ENCODE measurements at places on chromosomes 2 and 18. TPM values are rescaled to one million over a fixed set of nuclear protein-coding genes. Genes with fewer than 3 reads are reported as not detected.
A peak's percentile ranks its signal among the peaks of the same experiment; 100 is the strongest.

- DNase-seq, result no peak
Observed at GRCh38 chr18:63199743-63200241, 119.8 kb downstream of the BCL2 start.

GRCh38 chr18:2985628-2986027 lies 27.3 kb downstream of the LPIN2 start:
- no peak for DNase-seq

GRCh38 chr2:66596256-66596655 lies 161.3 kb downstream of the MEIS1 start:
- DNase-seq, result peak; percentile 70

- DNase-seq, result no peak
Observed at GRCh38 chr2:173090276-173090877, 14.7 kb downstream of the MAP3K20 start.

Gene KLHL30
- total RNA-seq, result under 0.01 TPM

GRCh38 chr2:240767341-240767740 lies 52.7 kb downstream of the KIF1A start:
- DNase-seq, result no peak

Gene TCF7L1
- 2.5 TPM for total RNA-seq

GRCh38 chr18:61583548-61583947 lies 250.3 kb downstream of the CDH20 start:
- DNase-seq, result no peak

- DNase-seq, result no peak
Observed at GRCh38 chr2:193482557-193482956, 1287.8 kb upstream of the TMEFF2 start.

DNA sequence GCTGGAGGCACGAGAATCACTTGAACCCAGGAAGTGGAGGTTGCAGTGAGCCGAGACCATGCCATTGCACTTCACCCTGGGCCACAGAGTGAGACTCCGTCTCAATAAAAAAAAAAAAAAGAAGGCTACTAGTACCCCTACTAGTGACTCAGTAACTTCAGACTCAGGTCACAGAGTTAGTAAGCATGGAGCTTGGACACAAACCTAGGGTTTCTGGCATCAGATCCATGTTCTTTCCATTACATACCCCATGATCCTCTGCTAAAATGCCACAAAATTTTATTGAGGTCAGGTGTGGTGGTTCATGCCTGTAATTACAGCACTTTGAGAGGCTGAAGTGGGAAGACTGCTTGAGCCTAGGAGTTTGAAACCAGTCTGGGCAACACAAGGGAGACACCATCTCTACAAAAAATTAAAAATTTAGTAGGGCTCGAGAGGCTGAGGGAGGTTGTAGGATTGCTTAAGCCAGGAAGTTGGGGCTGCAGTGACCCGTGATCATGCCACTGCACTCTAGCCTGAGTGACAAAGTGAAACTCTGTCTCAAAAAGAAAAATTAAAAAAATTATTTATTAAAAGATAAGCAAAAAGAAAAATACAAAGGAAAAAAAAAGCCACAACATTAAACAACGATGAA lies 45.1 kb downstream of the DHX57 start:
- DNase-seq, result no peak

GRCh38 chr2:200193331-200193730 lies 113.2 kb upstream of the SPATS2L start:
- DNase-seq, result no peak

DNA sequence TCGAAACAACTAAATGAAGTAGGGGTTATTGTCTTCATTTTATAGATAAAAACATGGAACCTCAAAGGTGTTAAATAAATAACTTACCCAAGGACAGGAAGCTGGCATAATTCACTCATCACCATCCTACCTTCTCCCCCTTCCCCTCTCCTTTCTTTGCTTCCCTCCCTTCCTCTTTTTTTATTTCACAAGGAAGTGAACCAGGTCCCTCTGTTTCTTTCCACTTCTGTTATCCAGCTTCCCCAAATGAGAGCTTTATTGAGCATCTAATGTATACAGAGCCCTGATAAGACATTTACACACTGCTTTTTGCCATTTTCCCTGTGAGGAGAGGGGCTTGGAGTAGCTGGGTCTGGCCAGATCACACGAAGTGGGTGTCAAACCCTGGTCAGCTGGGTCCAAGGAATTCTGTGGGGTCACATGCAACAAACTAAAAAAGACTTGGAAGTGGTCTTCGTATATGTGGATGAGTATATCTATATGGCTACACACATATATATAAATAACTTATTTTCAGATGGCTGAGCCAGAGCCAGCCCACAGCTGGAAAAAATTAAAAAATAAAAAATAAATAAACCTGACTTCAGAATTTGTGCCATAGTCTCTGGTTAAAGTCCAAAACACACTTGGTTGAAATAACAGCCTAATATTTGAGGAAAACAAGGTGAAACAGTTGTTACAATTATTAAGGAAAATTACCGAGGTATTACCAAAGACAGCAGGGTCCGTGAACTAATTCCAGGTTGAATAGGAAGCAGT lies 49.3 kb upstream of the FOSL2 start:
- peak; percentile 65 for DNase-seq

- DNase-seq, result no peak
Observed at GRCh38 chr2:102286041-102286440, 25.3 kb upstream of the IL1RL1 start.

Gene SERPINB11
- not detected for total RNA-seq

Gene REEP1
- total RNA-seq, result 0.36 TPM

- no peak for DNase-seq
Observed at GRCh38 chr2:168608796-168609195, 152.7 kb downstream of the CERS6 start.

Gene EML6
- total RNA-seq, result 1.1 TPM

- no peak for DNase-seq
Observed at GRCh38 chr2:11870584-11870983, 124.2 kb downstream of the LPIN1 start.

- DNase-seq, result no peak
Observed at GRCh38 chr2:173997269-173997668, 32.1 kb upstream of the SP3 start.

GRCh38 chr2:232321817-232322559 lies 56.6 kb upstream of the ALPP start:
- DNase-seq, result peak; percentile 85

Gene EN1
- total RNA-seq, result 0.29 TPM

Measured in osteoblast (primary cell).